Panc1 (cell line): ENCODE measurements at places on chromosomes 1 and 21. TPM values are rescaled to one million over a fixed set of nuclear protein-coding genes. Genes with fewer than 3 reads are reported as not detected.

DNA sequence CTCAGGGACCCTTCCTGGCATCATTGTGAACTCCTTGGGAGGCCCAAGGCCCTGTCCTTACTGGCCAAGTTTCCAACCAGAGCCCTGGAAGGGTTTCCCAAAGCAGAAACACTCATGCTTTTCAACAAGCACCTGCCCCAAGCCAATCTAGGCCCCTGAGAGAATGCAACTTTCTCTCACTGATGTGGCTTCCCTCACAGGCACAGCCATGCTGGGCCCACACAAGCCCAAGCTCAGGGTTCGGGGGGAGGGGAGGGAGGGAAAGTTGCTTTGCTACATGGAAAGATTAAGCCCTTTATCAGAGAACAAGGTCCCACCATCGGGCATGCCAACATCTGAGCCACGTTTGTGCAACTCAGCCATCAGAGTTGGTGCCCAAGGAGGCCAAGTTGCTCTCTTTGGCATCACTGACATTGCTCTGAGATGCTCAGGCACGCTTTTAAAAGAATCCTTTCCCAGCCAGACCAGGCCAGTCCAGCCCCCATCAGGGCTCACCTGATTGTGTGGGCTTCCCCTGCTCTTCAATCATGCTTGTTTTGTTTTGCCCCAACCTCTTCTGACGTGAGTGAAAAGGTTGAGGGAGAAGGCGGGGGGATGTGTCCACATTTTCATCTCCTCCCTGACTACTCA is 43.5 kb downstream of the RIMS3 start:
- peaks cover 3% of the 10 kb centered on the region; the same call in 1 of the 2 replicates for H3K4me1 ChIP-seq
- H3K36me3 ChIP-seq = no peaks in the 10 kb centered on the region
- no peak for DNase-seq
- no peak overlapping the region for H3K27ac ChIP-seq
- no peaks in the 10 kb centered on the region; the same call in none of the 2 replicates for H3K27me3 ChIP-seq

CCSAP gene
- total RNA-seq = 11.6 TPM

NCAM2 gene
- 2.2 TPM for total RNA-seq

DNA sequence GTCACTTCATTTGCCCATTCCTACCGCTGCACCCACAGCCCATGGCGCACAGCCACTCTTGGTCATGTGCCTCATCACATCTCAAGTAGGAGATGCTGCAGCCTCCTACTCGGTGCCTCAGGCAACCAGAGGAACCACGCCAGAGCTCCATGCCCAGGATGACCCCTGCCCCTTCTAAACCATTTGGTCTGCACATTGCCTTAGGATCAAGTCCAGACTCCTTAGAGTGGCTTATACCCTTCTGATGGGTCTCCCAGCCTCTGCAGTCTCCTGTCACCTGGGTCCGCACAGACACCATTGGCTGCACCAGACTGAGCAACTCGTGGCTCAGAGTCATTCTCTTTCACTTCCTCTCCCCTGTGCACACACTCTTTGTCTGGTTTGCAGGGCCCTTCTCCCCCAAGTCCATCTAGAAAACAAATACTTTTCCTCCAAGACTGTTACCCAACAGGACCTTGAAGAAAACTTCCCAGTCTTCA is 2.2 kb upstream of the ADORA3 start:
- no peak for DNase-seq
- H3K36me3 ChIP-seq = no peaks in the 10 kb centered on the region
- H3K4me3 ChIP-seq = no peak overlapping the region
- H3K27me3 ChIP-seq = no peaks in the 10 kb centered on the region
- H3K27ac ChIP-seq = no peak overlapping the region

DNA sequence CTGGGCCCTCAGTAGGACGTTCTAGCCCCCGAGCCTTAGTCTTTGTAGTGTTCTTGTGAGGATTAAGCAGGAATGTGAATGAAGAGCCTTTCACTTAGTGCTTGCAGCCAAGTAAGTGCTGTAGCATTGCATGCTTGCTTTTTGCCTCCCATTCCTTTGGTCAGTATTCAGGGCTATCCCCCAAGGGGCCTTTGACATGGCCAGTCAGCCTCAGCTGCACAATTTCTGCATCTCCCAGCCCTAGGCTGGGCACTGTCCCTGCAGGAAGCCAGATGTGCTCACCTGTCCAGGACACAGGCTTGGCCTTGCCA is 30.5 kb downstream of the SOX13 start:
- H3K4me3 ChIP-seq = no peak overlapping the region
- H3K4me1 ChIP-seq = peaks cover 34% of the 10 kb centered on the region
- H3K36me3 ChIP-seq = no peaks in the 10 kb centered on the region
- H3K27me3 ChIP-seq = no peaks in the 10 kb centered on the region

S100A2 gene
- total RNA-seq = 6.2 TPM
